ENCODE measurements at places on chromosomes 7 and 10.
A peak's percentile ranks its signal among the peaks of the same experiment; 100 is the strongest.

- no peak for DNase-seq
These were observed 38.2 kb downstream of the SPOCK2 start for GRCh38 chr10:72049969-72050781.

DNA sequence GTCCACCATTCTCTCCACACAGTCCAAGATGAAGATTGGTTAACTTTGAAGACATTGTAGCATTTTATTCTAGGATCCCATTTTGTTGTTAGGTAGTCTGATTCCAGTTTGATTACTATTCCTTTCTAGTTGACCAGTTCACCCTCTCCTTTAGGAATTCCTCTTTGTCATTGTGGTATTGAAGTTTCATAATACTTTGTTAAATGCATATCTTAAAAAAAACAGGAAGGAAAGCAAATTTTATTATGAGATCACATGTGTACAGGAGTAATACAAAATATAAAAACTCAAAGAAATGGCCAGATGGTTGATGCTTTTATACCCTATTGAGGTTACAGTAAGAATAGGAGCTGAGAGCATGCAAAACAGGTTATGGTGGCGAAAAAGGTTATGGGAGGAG is 15.5 kb upstream of the SEMA3C start:
- DNase-seq, result no peak

DNA sequence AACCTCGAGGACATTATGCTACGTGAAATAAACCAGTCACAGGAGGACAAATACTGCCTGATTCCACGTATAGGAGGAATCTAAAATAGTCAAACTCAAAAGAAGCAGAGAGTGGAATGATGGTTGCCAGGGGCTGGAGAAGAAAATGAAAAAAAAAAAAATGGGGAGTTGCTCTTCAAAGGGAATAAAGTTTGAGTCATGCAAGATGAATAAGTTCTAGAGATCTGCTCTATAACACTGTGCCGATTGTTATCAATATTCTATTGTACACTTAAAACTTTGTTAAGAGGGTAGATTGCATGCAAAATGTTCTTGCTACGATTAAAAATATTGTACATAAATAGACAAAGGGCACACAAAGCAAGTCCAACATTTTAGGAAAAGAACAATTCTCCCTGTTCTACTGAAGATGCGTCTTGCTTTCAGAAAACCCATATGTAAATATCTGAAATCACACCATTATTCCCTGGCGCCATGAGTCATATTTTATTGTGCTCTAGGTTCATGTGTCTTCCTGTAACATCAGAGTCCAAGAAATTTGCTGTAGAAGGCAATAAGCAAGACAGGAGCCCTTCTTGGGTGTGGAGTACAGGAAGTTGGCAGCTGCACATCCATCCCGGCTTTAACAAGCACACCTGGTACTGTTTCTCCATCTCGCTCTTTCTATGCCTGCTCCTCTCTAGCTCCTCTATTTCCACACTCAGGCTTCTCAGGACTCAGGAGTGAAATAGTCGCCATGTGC is 145.9 kb downstream of the GFRA1 start:
- DNase-seq, result no peak

GRCh38 chr10:63994371-63994770 is 473.2 kb downstream of the REEP3 start:
- DNase-seq, result no peak

DNA sequence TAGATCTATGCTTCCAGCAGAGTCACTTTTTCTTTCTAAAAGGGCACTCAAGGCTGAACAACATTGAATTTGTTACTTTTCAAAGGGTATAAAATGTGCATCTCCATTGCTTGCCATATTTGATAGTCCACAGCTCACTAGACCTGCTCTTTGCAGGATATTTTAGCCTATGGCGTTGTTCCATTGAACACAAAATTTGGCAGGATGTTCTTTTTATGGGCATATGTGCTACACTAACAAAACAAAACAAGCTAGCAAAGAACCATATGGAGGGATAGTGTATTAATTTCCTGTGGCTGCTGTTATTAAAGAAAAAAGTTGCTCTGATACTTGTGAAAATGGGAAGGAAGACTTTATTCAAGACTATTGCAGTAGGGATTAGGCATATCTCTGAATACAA is 828.7 kb downstream of the TYW1 start:
- DNase-seq, result no peak

- DNase-seq, result no peak
These were observed 84.9 kb upstream of the INHBA start for GRCh38 chr7:41787651-41788350.

DNA sequence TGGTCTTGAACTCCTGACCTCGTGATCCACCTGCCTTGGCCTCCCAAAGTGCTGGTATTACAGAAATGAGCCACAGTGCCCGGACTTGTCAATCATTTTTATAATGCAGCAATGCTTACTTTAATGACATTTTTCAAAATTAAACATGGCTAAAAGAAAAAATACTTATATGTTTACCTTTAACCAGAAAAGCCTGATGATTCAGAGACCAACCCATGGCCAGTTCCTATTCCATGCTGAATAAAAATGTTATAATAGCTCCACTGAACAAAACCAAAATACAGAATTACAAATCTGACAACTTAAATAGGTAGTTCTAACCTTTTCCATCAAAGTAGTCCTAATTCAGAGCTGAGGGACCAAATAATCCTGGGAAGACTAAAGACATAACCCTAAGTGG is 21.6 kb downstream of the ZNF438 start:
- DNase-seq, result no peak

GRCh38 chr7:67553378-67553777 is 556.7 kb downstream of the TYW1 start:
- DNase-seq, result no peak

DNA sequence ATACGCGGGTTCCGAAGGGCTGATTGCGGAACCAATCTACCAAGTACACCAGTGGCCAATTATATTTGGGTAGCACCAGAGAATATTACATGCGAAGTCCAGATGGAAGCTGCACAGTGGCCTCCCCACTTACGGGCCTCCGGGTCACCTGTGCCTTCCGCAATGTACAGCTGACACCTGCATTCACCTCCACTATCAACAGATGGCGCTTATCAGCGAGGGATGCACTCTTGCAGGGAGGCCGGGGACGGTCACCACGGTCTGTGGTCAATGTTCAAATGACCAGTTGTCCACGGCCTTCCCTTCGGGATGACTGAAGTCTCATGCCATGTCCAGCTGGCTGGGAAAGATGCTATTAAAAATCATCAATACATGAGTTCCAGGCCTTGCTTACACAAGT is 47.6 kb downstream of the SLIT1 start:
- no peak for DNase-seq

- no peak for DNase-seq
These were observed 10.7 kb downstream of the NOS3 start for GRCh38 chr7:151001546-151001945.

- peak; percentile 63 for DNase-seq
These were observed 139.2 kb downstream of the USP6NL start for GRCh38 chr10:11472158-11472753.

DNA sequence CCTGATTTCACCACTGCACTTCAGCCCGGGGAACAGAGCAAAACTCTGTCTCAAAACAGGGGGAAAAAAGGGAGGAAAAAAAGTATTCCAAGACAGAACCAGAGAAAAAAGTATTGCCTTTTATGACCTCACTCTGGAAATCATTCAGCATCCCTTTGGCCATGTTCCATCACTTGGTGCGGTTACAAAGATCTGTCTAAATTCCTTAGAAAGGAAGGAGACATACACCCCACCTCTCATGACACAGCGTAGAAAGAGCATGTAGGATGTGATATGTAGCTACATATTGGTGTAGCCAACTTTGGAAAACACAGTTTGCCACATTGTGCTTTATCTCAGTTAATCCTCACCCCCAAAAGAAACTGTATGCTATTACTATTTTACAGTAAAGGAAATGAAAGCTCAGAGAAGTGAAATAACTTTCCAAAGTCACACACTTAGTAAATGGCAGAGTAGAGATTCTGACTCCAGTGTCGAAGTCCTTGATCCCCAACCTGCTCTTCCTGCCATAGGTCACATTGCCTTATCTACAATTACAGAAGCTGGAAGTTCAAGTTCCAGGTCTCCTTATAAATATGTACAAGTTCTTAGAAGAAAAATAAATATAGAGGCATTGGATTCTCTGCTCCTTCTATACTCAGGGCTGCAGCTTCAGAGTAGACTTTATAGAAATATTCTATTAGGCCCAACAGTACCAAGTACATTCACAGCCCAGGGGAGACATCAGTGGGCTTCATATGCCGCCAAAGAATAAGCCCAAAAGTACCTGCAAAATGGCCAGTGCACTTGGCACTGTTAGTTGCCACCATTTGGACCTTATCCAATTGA is 91.6 kb upstream of the KMT2E start:
- peak; percentile 29 for DNase-seq

GRCh38 chr10:46522295-46523118 is 34.0 kb downstream of the GPRIN2 start:
- no peak for DNase-seq

- no peak for DNase-seq
These were observed 91.6 kb upstream of the CCDC6 start for GRCh38 chr10:59997827-59998525.

DNA sequence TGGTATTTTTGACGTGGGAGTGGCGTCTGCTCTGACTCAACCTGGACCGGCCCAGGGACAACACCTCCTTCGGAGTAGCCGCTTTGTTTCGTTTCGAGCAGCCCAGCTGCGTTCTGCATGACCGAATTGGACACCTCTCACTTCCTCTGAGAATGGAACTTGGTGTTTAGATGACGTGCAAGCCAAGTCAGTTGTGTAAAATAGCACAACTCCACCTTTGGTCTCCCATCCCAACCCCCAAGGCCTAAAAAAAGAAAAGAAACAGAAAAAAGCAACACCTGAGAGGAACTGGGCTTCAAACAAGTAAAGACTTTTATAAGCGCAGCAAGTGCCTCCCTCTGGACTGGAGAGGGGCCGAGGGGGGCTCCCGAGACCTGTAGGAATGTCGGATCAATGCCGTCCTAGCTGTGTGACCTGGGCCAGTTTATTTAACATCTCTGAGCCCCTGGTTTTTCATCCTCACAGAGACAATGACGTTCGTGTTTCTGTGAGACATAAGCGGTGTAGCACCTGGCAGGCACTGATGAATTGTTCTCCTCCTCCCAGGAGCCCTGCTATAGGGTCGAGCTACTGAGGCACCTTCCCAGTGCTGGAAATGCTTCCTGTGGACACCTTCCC is 52.0 kb upstream of the SMNDC1 start:
- no peak for DNase-seq

DNA sequence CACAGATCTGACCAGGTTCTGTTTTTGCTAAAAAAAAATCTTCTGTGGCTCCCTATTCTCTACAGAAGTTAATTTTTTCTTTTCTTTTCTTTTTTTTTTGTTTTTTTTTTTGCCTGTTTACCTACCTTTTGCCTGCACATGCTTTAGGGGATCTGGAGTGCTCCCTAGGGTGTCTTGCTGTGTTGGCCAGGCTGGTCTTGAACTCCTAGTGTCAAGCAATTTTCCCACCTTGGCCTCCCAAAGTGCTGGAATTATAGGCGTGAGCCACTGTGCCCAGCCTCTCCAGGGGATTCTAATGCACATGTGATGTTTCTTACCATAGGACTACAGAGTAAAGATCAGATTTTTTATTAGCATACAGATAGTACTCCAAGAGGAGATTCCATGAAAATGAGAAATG is 10.6 kb downstream of the CCSER2 start:
- no peak for DNase-seq

- peak; percentile 44 for DNase-seq
These were observed 196.8 kb downstream of the PTN start for GRCh38 chr7:137146552-137147337.

DNA sequence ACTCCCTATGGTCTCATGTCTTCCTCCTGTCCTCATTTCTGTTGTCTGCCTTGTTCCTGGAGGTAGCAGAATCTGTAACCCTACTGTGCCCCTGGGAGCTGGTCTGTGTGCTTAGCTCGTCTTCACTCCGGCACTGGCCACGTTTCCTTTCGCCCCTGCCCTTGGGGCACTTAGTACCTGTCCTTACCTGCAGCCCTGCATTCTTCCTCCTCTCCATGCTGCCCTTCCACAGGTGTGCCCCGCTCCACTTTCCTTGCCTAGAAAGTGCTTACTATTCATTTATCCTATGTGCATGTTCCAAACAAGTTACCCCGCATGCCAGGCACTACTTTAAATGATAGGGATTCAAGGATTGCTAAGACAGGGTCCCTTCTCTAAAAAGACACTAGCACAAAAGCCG is 199.9 kb upstream of the ZMIZ1 start:
- DNase-seq, result no peak

DNA sequence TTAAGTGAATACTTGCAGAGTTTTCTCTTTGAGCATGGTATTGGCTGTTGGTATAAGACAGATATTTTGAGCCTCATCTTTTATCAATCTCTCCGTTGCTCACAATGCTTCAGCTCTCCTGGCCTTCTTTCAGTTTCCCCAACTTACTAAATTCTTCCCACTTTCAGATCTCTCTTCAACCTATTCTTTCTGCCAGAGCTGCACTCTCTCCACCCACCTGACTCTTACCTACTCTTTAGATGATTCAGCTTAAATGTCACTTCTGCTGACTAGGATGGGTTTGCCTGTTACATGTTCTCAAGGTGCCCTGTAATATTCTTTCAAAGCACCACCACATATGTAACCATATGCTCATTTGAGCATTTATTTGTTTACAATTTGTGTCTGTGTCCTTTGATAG is 1.6 kb downstream of the EXOSC1 start:
- no peak for DNase-seq

GRCh38 chr7:106372595-106373318 is 88.0 kb upstream of the NAMPT start:
- DNase-seq, result no peak

- DNase-seq, result no peak
These were observed 27.7 kb upstream of the FKBP9 start for GRCh38 chr7:32929430-32930143.

DNA sequence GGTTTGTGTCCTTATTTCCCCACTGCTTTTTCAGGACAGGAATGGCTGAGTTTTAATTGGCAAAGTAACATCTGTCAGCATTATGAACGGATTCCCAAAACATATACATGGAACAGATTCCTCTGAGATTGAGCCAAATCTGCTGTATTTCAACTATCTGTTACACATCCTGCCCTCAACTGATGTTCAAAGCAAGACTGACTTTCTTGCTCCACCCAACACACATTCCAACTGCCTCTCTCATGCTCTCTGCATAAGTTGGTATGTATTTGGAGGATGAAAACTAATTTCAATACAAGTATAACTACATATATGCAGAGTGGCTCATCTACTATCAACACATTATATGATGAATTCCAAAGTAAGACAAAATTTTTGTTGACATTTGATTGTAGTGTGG is 342.2 kb downstream of the GATA3 start:
- DNase-seq, result no peak

DNA sequence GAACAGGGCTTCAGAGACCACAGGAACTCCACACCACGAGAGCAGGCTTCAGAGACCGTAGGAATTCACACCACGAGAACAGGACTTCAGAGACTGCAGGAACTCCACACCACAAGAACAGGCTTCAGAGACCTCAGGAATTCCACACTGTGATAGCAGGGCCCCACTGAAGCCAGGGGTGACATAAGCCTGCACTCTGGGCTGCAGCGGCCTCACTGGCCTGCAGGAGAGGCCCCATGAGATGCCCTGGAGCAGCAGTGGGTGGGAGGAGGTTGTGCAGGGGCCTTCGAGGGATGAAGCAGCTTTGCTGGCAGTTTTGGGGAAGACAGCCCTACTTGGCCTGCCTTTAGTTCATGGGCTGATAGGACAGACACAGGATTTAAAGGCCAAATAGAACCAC is 614.7 kb downstream of the PTPRN2 start:
- no peak for DNase-seq

GRCh38 chr10:97393034-97393573 is 8.0 kb downstream of the RRP12 start:
- DNase-seq, result no peak
